NCI-H1694 treated with DMSO at 0.1 percent for 48 hours (cell line): ENCODE measurements at places on chromosomes 3 and 15.

DNA sequence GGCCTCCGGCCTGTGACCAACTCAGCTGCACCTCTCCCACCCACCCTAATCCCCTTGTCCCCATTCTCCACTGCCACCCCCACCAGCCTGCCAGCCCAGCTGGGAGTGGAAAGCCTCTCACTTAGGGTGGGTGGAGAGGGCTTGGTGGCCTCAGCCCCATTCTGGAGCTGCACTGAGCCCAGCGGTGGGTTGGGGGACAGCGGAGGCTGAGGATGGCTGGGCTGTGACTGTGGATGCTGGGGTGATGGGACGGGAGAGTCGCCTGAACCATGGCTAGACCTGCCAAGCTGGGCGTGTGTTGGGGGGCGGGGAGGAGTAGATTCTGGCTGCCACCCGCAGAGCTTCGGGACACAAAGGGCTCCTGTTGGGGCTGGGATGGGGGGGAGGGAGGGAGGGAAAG is 1.8 kb downstream of the CLCN2 start:
- no peak for DNase-seq

DNA sequence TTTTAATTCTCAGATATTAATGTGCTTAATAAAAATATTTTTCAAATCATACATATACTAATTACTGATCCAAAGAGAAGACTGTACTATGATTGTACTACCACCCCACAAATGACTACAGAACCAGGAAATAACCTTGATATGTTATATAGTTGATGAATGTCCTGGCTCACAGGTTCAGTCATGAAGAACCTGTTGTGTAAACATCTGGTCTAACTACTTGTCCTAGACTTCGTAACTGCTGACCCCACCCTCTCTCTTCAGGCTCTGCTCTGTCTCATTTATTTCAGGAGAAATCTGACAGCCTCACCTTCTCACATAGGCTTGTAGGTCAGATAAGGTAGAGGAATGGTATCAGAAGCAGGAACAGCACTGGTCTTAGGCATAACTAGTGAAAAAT is 14.7 kb upstream of the CSTA start:
- DNase-seq, result no peak

- DNase-seq, result no peak
Measured at GRCh38 chr3:101936419-101937356, 87.4 kb downstream of the NFKBIZ start.

GRCh38 chr15:68298336-68298735 is 20.8 kb downstream of the FEM1B start:
- DNase-seq, result no peak

- DNase-seq, result no peak
Measured at GRCh38 chr3:12810961-12811360, 14.5 kb downstream of the CAND2 start.

DNA sequence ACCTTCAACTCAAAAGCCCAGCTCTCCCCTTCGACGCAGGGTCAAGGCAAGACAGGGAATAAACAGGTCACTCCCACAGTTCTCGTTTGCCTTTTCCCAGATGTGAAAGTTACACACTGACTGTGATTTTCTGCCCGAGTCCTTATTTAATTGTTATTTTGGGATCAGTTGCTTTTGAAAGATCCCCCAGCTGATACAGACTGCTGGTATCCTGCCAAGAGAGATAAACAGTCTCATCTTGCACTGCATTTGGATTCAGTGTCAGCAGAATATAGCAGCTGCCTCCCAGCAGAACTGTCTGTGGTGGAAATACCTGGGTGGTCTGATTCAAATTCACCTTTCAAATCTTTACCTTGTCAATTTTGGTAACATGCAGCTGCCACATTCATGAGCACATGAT is 56.0 kb upstream of the FAM3D start:
- no peak for DNase-seq

DNA sequence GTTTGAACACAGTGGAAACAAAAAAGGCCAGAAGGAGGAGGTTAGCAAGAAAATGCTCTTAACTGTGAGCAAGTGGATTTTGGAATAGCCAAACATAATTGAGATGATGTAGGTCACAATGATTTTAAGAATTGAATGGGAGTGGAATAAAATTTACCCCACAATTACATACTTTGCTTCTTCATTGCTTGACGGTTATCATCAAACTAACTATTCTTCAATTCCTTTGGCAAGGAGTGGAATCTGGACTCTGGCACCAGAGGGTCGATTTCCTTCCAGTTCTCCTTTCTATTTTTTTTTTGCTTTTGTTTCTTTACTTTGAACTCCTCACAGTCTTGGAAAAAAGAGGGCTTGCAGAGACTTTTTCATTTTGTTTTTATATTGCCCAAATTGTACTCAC is 634.5 kb upstream of the TGFBR2 start:
- no peak for DNase-seq

DNA sequence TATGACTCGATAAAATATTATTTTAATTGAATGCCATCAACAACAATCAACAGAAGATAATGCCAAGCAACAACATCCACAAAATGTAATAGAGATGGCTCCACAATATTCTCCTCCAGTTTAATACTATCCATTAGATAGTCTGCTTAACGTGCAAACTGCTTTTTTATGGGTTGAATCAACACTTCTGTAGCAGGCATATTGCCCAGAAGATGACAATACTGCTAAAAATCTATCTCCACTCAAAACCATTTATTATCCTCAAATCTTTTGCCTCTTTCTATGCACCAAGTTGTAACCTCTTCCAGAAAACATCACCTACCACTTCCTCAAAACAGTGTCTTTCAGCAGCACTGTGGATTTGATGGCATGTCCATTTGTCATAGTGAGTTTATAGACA is 295.7 kb upstream of the LMCD1 start:
- DNase-seq, result no peak

GRCh38 chr3:124777762-124778470 is 47.7 kb downstream of the UMPS start:
- no peak for DNase-seq

DNA sequence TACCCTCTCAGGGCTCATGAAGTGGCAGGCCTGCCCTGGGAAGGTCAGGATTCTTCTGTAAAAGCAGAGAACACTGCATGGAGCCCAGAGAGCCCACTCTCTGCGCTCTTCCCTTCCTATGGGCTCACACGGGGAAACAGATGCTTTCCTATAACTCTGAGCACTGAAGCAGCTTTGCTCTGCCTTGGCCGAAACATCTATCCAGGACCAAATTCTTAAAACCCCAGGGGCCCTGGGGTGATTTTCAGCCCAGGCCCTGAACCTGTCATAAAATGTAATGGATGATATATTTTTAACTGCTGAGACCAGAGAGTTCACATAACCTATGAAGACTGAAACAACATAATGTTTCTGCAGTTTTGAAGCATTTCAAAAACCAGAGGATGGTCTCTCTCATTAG is 249.9 kb upstream of the CTDSPL start:
- no peak for DNase-seq

GRCh38 chr3:152184971-152185686 is 83.6 kb upstream of the MBNL1 start:
- no peak for DNase-seq

- no peak for DNase-seq
Measured at GRCh38 chr15:77781946-77782240, 149.2 kb upstream of the LINGO1 start.

- DNase-seq, result no peak
Measured at GRCh38 chr3:186383026-186383993, 21.3 kb upstream of the DGKG start.

GRCh38 chr3:32686713-32687112 is 1.7 kb downstream of the CNOT10 start:
- DNase-seq, result no peak

DNA sequence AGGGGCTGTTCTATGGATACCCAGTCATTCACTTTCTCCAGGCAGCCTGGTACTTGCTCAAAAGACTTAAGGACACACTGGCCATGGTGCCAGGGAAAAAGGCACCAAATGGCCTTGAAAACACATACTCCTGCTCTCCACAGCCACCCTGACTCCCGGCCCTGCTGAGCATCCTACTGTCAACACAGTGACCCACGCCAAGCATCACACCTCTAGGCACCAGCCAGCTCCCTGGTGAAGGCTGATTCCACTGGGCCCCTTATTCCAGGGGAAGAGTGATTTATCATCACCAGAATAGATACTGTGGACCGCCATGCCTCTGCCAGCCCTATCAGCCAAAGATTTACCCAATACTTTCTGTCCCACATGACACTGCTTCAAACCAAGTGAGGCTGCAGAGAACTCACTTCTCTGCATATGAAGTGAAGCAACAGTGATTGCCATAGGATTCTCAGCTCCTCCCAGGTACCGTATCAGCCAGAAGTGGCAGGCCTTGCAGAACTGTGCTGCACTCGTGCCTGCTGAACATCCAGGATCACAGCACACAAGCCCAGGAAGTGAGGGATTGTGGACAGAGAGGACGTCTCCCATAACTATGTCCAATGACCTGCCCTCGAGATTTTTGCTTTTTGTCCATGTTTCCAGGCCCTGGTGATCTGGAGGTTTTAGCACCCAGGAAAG is 63.7 kb downstream of the WHAMM start:
- DNase-seq, result no peak

DNA sequence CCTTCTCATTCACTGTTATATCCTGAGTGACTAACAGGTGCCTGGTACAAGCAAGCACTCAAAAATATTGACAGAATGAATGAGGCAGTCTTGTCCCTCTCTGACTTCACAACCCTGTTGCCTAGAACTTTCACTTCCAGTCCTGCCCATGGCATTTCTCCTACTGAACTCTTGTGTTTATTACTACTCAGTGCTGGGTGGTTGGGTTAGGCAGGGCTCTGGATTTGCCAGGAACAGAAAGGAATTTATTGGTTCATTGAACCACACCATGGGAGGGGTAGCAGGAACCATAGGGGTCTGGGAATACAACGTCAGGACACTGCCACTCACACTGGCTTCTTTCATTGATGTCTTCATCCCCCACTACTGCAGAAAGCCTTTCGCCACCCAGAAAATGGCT is 41.9 kb upstream of the SEMA4B start:
- no peak for DNase-seq

GRCh38 chr15:80643431-80643951 is 51.6 kb upstream of the ABHD17C start:
- DNase-seq, result no peak

DNA sequence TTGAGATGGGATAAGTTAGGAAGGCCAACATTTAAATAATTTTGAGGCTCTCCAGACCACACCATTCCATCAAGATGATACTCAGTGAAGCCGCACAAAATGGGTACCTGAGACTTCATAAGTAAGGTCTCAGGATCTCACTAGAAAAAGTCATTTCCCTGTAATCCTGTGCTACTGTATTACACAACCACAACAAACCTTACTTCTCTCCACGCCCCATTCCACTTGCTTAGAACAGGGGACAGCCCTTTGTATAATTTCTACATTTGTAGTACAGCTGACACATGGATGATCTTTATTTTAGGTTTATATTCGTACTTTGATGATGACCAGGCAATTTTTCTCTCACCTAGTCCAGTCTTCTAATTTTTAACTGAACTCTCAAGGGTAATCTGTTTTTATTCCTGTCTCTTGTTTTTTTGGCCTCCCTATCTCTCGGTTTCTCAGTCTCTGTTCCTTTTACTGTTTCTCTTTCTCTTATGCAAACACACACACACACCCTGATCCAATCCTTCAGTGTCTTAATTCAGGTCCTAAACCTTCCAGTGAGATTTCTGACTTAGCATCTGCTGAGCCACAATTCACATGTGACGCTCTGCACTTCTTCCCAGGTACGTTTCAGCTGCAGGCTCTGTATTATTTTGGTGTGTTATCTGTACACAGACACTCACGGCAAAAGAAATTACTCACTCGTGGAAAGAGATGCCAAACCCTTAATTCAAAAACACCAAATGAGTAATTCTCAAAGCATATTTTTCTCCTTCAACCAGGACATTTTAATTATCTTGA is 223.2 kb upstream of the THBS1 start:
- DNase-seq, result no peak

- DNase-seq, result no peak
Measured at GRCh38 chr3:175558261-175558660, 699.1 kb downstream of the NAALADL2 start.

- DNase-seq, result no peak
Measured at GRCh38 chr15:73141216-73141900, 89.1 kb downstream of the NEO1 start.

DNA sequence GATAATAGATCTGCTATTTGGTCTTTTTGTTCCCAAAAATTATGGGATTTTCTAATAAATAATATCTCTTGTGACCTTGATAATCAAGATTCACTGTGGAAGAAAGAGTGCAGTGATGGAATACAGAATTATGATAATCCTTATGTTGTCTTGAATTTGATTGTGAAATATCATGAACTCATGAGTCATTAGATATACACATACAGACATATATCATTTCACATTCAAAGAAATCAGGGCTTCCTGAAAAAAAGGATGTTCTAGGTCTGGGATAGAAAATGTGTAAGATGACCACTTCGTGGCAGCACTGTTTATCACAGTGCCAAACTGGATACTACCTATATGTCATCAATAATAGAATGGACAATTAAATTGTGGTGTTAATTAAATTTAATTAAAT is 97.7 kb downstream of the DPH6 start:
- DNase-seq, result no peak

DNA sequence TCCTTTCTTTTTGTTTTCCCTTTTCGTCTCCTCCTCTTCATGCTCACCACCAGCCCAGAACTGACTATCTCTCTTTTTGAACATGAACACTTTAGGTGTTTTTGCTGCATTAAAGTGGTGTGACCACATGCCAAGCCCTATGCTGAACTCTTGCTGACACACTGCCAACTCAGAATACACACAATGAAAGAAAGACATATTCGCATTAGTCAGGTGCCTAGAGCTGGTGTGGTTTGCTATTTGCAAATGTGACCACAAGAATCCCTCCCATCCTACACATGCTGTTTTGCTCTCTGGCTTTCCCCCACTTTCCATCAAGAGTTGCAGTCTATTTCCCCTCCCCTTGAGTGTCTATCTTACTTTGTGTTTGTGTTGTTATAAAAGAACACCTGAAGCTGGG is 967.8 kb upstream of the CFAP20DC start:
- DNase-seq, result no peak

DNA sequence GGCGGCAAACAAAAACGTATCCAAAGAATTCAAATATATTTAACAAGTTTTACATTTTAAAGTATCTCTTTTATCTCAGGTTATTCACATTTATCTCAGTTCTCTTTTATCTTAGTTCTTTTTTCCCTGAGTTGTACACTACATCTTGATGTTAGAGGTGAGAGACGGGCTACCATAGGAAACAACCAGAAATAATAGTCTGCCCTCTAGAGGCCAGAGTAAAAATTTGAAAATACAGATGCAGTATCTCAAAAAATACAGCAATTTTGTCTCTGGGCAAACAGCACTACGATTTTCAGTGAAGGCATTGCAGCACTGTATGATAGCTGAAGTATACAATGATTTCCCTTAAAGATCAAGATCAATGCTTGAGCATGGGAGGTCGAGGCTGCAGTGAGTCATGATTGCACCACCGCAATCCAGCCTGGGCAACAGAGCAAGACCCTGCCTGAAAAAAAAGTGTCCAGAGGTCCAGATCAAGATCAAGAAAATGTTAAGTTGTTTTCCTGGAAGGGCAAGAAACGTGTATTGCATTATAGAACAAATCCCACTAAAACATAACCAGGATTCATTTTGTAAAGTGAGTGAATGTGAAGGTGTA is 82.6 kb upstream of the ATP11B start:
- peak; percentile 43 for DNase-seq
